Central memory CD4-positive, alpha-beta T cell (primary cell): ENCODE measurements at places on chromosomes 4 and X.

DNA sequence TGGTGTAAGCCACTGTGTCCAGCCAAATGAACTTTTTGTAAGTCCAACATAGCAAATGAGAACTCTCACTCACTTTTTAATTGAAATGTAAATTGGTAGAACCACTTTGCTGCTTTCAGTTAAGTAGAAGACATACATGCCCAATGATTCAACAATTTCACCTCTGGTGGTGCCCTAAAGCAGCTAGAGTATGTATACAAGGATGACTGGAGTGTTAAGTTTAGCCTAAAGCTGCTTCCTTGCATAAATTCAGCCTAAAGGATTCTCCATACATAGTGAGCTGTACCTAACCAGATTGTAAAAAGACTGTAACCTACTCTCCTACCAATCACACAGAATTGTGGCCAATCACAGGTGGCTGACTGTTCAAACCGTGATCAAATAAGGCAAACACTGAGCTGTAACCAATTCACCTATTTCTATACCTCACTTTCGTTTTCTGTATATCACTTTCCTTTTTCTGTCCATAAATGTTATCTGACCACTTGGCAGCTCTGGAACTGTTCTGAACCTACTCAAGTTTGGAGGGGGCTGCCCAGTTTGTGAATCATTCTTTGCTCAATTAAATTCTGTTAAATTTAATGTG is 39.9 kb downstream of the PDS5A start:
- no peak for DNase-seq

DNA sequence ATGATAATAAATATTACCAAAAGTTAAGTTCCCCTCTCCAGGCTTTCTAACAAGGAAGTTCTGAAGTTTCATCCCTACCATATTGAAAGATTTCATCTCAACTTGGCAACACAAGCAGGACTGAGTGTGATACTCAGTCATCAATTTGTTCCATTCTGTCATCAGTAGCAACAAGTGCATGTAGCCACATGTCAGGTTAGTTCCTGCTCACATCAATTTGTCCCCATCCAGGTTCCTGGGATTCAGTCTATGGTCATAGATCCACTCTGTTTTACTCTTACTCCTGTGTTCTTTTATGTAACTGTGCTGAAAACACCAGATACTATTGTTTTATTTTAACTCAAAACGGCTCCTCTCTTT is 22.2 kb downstream of the SMPX start:
- DNase-seq: no peak

GRCh38 chr4:125357675-125358074 is 42.9 kb downstream of the FAT4 start:
- no peak for DNase-seq

DNA sequence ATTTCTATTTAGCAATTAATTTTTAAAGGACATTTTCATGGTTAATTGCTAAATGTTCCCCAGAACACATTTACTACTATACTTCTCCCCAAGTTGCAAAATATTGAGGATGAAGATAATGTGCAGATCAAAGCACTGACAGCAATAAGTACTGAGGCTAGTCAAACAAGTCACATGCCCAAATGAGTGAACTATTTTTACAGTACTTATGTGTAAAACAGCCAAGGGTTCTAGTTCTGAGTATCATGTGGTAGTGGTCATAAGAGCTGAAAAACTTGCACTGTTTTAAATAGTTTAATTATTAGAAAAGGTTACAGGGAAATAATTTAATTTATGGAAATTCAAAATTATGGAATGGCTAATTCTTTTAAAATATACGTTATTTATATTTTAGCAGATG is 3.8 kb downstream of the GALNTL6 start:
- no peak for DNase-seq

GRCh38 chr4:3307060-3307459 is 14.2 kb downstream of the RGS12 start:
- DNase-seq: no peak

DNA sequence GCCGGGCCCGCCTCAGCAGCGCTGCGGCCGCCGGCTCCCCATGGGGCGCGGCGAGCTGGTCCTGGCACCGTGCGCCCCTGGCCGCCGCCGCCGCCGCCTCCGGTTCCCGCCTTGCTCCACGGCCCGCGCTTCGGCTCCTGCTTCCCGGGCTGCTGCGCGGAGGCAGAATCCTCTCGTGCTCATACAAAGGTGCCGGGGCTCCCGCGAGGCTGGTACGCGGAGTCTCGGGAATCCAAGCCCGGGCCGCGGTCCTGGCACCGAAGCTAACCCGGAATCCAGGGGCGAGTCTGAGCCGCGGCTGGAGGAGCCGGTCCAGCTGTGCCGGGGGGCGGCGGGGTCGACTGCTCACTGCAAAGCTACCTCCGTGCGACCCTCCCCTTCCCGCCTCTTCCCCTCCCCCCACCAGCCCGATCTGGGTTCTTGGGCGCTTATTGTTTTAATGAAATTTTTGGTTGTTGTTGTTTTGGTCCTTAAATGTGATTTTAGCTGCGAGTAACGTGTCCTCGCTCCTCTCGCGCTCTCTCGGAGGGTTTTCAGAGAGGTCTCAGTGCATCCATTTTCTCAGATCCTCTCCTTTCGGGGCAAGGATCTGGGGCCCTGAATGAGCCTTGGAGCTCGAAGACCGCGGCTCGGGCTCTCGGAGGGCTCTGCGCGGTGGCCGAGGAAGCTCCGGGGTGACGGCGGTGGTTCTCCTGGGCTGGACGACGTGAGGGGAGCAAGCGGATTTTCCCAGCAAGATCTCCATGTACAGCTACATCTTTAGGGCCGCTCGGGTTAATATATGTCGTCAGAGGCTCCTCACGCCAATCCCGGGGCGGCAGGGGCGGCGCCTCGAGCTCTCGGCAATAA is at the start of gene HAND2:
TSS of gene HAND2 (minus strand) at position 753 of the 849 bp plus-strand sequence. CDS start 940 bp downstream, outside the sequence.
- DNase-seq: no peak

DNA sequence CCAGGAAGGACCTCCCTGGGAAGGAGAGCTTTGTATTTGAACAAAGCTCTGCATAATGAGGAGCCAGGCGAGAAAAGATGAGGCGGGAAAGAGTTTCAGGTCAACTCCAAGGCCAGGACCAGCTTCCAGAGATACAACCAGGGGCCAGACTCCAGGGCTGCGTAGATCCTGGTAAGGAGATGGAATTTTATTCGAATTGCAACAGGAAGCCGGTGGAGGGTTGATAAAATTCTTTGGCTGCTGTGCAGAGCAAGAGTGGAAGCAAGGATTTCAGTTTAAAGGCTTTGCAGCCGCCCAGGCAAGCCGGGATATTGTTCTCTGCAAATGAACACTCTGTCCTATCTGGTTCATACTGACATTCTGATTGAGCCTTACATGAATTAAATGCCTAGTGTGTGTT is 40.2 kb upstream of the CBR4 start:
- DNase-seq: no peak

DNA sequence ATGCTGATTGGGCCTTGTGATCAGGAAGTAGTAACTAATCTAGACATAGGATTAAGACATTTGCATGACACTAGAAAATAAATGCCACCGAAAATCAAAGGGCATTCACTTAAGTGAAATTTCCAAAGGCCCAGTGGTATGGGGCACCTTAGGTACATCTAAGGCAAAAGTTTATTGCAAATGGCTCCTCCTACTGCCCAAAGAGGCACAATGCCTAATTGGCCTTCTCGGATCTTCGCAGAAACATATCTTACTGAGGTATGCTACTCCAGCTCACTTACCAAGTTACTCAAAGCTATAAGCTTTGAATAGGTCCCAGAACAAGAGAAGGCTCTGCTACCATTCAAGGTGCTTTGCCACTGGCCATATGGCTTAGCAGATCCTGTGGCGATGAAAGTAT is 174.8 kb upstream of the CXCL13 start:
- no peak for DNase-seq

- no peak for DNase-seq
Measured at GRCh38 chr4:124121461-124121971, 591.0 kb downstream of the ANKRD50 start.

GRCh38 chr4:142098380-142098779 is 462.0 kb downstream of the IL15 start:
- DNase-seq: no peak

GRCh38 chr4:26030260-26030667 is 116.2 kb downstream of the SMIM20 start:
- no peak for DNase-seq

GRCh38 chrX:13938051-13938828 is 91.5 kb downstream of the GEMIN8 start:
- no peak for DNase-seq

DNA sequence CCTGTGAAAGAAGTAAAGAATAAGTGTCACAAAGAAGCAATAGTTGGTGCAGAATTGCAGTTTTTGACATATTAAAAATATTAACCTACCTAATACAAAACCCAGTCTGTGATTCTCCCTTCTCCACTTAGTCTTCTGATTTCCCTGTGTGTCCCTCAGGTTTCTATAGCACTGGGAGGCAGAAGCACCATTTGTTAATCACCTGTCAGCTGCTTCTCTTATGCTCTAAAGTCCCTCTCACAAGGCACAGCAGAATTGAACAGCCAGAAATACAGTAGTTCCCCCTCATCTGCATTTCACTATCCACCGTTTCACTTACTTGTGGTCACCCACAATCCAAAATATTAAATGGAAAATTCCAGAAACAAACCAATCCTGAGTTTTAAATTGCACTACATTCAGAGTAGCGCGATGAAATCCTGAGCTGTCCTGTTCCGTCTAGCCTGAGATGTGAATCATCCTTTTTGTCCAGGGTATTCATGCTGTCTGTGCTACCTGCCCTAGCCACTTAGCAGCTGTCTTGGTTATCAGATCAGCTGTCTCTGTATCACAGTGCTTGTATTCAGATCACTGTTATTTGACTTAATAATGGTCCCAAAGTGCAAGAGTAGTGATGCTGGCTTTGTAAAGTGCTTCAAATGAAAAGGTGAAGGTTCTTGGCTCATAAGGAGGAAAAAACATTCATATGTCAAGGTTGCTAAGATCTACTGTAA is 984.1 kb upstream of the GRID2 start:
- no peak for DNase-seq

GRCh38 chr4:103076747-103077347 is at the start of gene SLC9B2:
Gene SLC9B2, minus strand, starts transcription at chr4:103076761. Its CDS starts 9,211 bp downstream, at chr4:103067550.
- DNase-seq: no peak

DNA sequence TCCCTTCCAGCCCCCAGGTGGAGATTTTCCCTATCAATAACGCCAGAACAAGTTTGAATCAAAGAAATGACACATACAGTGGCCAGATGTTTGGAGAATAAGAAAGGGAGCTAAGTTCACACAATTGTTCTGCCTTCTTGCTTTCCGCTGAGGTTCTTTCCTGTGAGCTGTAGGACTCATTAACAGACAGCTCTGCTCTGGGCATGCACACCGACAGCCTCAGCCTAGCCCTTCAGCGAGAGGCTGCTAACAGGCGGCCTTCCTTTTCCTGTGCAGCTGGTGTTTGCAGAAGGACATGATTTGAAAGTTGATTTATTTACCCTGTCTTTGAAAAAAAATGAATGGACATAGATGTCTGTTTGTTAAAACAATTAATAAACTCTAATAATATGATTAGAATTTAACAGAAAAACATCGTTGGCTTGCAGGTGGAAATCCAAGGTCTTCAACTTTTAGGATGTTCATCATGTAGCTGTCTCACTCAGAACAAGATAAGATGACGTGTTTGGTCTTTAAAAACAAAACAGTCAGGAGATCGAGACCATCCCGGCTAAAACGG is 183.3 kb downstream of the KDR start:
- DNase-seq: peak; percentile 57

DNA sequence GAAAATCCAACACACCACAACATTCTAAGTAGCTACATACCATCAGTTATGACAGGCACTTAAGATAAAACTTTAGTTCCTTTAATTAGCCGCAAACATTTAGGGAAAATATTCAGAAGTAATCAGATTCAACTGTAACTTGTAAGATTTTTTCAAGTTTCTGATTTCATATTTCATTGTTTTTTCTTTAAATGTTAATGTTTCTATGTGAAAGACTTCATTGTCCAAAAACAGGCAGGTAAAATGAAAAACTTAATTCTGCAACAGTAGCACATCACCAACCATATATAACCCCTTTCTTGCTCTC is 11.6 kb upstream of the ODAM start:
- no peak for DNase-seq

- no peak for DNase-seq
Measured at GRCh38 chrX:16172391-16172790, 5.1 kb downstream of the MAGEB17 start.

GRCh38 chr4:25783126-25783525 is 79.7 kb downstream of the SEL1L3 start:
- no peak for DNase-seq

DNA sequence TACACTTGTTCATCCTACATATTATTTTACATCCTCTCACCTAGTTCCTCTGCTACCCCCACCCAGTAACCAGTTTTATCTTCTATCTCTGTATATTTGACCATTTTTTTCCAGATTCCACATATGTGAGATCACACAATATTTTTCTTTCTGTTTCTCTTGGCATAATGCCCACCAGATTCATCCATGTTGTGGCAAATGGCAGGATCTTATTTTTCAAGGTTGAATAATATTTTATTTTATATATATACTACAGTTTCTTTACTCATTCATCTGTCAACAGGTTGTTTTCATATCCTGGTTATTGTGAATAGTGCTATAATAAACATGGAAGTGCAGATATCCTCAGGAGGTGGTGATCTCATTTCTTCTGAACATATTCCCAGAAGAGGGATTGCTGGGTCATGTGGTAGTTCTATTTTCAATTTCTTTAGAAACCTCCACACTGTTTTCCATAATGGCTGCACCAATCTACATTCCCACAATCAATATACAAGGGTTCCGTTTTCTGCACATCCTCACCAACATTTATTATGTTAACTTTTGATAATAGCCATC is 48.2 kb downstream of the THAP9 start:
- DNase-seq: no peak

- no peak for DNase-seq
Measured at GRCh38 chr4:138487670-138488069, 245.5 kb upstream of the SLC7A11 start.

GRCh38 chrX:7146703-7147412 is 654 bp upstream of the STS start:
- peak; percentile 2 for DNase-seq

DNA sequence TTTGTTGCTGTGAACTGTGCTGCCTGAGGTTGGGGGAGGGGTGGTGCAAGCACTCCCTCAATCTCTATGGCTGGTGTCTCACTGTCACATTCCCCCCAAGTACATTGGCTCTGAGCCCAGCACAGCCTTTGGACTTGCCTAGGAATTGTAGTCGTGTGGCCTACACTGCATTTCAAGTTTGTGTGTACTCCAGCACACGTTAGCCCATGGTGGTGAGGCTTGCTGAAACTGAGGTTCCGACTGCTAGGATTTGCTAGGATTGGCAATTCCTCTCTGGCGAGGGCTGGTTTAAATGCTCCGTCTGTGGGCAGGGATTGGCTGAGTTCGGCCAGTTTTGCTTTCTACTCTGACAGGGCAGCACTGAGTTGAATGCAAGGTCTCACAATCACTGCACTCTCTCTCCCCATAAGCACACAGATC is 121.7 kb upstream of the CXXC4 start:
- no peak for DNase-seq

GRCh38 chrX:22520128-22520828 is 247.6 kb downstream of the CBLL2 start:
- no peak for DNase-seq
